ENCODE measurements at places on chromosomes 3 and 15.

- no peak for DNase-seq
These were observed 95.6 kb downstream of the FBLN2 start for GRCh38 chr3:13644341-13645117.

DNA sequence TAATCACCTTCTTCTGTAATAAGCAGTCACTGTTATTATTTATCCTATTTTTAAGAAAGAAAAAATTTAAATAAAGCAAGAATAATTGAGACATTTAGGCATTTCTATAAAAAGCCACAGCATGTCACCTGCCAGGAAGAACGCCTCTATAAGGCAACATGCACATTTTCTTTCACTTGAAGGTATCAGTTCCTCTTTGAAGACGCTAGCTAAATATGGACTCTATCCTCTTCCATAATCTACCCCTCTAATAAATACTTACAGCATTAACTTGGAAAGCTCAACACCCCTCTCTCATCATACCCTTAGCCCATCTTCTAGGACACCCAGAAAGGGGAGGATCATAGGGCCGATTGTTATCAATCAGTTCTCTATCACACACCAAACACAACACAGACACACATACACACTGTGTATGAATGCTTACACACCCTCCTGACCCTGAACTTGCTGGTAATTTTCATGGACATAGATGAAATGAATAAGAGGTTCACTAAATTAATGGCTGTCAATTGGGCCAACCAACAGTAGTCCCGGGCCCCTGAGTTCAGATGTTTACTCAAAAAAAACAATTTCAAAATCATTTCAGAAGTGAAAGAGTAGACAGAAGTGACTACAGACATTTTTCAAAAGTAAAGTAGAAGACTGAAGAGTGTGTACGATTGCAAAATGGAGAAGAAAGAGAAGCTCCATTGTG is 102.5 kb downstream of the ZMAT3 start:
- DNase-seq: no peak

- DNase-seq: no peak
These were observed 19.0 kb upstream of the HTR3E start for GRCh38 chr3:184077881-184078280.

- no peak for DNase-seq
These were observed 133.4 kb downstream of the FOXP1 start for GRCh38 chr3:71450162-71450561.

DNA sequence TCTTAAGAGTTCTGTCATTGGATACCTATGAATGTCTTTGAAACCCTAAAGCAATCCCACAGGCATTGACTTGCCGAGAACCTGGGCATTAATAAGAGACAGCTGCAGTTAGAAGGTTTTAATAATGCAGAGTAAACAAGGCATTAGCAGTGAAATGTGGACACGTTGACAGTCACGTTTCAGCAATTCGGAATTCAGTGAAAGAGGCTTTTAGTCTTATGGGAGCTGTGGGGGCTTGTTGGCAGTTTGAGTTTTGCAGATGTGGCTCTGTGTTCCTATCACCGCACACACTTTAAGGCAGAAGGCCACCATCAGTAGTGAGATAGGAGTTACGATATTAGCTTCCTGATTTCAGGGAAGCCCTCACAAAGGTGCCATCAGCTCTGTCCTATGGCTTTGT is 145.2 kb upstream of the NUDT16 start:
- peak; percentile 83 for DNase-seq

DNA sequence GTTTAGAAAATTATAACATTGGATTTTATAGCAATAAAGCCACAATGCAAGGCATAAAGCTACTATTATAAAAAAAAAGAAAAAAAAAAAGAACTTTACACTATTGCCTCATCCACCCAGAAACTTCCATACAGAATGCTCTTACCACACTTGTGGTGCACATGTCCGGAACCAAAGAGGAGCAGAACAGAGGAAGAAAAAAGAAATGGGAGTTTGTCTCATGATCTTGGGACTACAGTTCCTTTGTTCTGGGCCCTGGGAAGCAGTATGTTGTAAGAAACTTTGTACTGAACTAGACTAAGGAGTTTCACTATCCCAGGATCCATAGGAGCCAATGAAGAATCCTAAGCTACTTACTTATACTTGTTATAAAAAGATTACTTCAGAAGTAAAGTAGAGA is 36.1 kb downstream of the FMN1 start:
- no peak for DNase-seq

GRCh38 chr3:47016934-47017435 is 37.5 kb downstream of the NBEAL2 start:
- no peak for DNase-seq

- no peak for DNase-seq
These were observed 2.5 kb downstream of the GOLIM4 start for GRCh38 chr3:168093229-168093628.

- DNase-seq: no peak
These were observed 14.2 kb downstream of the ATXN7 start for GRCh38 chr3:63877737-63878393.

GRCh38 chr3:152452318-152452717 is 183.6 kb downstream of the MBNL1 start:
- no peak for DNase-seq

- no peak for DNase-seq
These were observed 112.2 kb upstream of the RBMS3 start for GRCh38 chr3:29168696-29169095.

DNA sequence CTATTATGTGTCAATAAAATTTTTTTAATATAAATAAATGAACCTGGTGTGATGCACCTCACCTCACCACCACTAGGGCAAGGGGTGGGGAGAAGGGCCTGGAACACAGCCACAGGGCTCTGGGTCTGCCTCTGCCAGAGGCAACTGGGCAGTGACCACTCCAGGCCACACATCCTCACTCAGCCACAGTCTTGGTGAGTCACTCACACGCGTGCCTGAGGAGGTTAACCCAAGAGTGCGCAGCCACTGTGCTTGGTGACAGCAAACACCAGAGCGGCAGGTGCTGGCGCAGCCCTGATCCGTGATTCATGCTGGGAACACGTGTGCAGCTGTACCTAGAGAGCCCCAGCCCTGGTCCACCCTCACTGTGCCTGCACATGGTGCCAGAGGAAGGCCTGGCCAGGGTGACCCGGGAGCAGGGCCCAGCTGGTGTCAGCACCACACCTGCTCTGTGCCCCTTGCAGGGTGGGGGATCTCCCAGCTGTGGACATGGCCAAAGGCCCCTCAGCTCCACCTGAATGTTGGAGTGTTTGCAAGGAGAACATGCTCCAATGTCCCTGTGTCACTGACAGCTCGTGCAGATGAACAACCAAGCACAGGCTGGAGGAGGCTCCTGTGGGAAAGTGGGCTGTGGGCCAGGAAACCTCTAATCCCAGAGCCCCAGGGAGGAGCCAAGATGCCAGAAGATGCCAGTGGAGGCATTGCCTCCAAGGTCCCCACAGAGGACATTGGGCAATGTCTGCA is 2.1 kb downstream of the SLC41A3 start:
- no peak for DNase-seq

DNA sequence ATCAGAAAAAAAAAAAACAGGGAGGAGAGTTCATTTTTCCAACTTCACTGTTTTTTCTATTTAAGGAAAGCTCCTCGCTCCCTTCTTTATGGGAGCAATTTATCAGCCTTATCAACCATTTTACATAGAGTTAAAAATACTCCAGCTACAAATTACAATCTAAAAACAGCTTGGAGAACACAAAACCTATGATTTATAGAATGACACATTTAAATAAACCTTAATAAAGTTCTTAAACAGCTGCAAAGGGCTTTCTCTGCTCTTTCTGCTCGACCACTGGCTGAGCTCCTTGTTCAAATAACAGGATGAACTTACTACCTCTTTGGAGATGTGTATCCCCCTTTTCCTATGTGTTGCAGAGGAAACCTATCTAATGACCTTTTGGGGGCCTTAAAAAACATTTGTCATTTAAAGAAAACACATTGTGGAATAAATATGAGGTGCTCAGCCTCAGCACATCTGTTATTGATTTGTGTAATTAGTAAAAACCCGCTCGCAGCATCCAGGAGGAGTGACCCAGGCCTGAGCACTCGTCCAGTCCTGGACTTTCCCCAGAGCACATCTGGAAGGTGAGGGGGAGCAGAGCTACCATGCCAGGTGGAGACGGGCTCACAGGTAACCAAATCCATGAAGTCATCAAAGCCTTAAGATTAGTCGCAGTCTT is 231.2 kb downstream of the ATP8B4 start:
- no peak for DNase-seq

- DNase-seq: peak; percentile 55
These were observed 225.0 kb upstream of the ATP11B start for GRCh38 chr3:182568261-182568660.

GRCh38 chr15:91331581-91331980 is 231.5 kb downstream of the SV2B start:
- no peak for DNase-seq

DNA sequence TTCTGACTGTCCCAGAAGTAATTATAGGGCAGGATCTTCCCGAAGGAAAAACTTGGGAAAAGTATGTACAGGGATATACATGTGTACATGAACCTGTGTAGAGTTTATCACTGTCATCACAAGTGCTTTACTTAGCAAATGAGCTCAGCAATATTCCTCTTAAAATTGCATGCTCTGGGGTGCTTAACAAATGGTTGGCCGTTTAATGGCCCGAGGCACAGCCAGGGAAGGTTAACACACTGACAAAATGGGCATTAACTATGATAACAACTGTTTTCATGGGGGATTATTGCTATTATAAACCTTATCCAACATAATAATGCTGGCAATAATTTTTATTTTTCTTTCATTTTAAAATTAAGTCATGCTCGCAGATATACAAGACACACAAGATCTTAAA is 459.3 kb downstream of the TUSC7 start:
- no peak for DNase-seq

DNA sequence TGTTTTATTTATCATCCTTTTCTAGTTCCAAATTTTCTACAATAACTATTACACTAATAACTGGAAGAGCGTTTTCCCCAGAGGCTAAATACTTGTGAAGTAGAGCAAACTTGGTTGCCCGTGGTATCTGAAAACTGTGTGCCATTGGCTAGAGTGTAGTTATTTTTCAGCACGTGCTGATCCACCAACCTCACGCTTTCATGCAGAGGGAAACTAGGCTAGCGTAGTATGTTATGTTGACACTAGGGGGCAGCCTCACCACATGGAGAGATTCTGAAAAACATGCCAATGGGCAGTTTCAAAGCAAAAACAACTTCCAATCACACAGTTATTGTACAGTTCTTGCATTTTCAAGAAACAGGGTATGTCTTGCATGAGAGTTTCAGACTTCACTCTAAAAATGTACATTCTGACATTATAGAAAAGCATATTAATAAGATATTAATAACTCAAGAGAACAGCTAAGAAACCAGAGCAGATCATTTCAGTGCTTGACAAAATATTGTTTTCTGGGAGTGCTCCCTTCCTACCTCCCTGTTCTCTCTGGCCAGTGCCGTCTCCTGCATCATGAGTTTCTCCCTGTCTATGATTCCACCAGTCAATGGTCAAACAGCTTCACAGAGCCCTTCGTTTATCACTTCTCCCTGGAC is 39.7 kb downstream of the SPATA12 start:
- peak; percentile 31 for DNase-seq

GRCh38 chr3:142875583-142876207 is 13.2 kb downstream of the PCOLCE2 start:
- DNase-seq: no peak

DNA sequence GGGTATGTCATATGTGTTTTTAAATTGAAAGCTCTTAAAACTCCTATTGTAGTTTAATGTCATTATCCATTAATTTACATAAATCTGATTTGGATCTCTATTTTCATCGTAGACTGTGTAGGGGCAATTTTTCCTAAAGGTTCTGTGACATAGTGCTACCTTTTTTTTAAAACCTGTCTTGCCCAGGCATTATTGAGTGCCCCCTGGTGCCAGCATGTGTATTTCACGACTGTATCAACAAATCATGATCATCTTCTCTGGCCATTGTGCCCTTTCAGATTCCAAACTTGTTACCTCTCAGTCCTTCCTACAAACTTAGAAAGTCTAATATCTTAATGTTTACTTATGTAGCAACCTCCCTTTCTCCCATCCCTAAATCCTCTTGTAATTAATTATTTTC is 97.2 kb upstream of the FLNB start:
- no peak for DNase-seq

All from NCI-H1105 (cell line).